ENCODE measurements at places on chromosomes 7 and 10.
A peak's percentile ranks its signal among the peaks of the same experiment; 100 is the strongest.

GRCh38 chr7:134459981-134460380 lies 1.1 kb upstream of the AKR1B1 start:
- no peak for DNase-seq

DNA sequence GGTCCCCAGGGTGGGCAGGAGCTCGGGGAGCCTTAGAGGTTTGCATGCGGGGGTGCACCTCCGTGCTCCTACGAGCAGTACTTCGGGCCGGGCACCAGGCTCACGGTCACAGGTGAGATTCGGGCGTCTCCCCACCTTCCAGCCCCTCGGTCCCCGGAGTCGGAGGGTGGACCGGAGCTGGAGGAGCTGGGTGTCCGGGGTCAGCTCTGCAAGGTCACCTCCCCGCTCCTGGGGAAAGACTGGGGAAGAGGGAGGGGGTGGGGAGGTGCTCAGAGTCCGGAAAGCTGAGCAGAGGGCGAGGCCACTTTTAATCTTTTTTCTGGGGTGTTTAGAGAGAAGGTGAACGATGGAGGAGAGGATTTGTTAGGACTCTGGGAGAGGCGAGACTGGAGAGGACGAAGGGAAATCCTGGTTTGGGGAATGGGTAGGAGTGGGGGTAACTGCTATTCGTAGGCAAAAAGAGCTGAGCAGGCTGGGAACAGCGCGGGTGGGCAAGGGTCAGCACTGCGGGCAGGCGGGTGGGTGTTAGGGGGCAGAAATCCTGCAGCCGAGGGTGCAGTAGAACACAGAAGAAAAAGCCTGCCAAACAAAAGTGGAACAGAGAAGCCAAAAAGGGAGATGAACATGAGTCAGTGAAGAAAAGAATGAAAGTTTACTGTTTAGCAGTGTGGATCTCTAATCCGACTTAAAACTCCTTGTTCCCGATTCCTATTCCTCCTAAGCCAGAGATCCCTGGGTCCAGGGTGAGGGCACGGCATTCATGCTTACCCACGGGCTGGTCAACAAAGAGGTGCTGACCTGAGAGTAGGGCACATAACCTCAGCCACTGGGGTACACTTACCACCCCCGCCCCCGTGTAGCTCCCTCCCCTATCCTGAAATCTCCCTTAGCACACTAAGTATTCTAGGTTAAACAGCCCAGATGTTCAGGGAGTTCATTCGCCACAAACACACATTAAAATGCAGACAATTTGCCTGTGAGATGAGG lies 26.9 kb downstream of the PRSS2 start:
- no peak for DNase-seq

DNA sequence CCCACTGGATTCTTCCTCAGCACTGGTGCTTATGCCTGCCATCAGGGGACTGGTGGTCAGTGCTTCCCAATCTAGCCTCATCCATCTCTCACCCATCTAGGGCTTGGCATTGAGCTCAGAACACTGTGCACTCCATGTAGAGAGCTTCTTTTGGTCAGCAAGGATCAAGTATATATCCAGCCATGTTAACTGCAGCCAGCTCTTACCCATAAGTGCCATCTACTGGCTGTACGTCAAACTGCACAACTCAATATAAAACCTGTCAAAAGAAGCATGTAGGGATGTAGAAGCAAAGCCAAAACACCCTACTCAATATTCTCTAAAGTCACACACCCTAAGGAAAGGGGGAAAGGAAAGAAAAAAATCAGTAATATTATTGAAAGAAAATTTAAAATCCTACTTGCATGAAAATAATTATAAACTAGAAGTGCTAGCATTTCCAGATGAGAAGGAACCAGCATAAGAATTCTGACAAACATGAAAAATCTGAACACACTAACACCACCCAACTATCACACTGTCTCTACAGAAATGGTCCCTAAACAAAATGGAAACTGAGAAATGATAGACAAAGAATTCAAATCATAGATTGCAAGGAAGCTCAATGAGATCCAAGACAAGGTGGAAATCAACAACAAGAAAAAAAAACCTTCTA lies 531.1 kb upstream of the STEAP1 start:
- DNase-seq: peak; percentile 12

DNA sequence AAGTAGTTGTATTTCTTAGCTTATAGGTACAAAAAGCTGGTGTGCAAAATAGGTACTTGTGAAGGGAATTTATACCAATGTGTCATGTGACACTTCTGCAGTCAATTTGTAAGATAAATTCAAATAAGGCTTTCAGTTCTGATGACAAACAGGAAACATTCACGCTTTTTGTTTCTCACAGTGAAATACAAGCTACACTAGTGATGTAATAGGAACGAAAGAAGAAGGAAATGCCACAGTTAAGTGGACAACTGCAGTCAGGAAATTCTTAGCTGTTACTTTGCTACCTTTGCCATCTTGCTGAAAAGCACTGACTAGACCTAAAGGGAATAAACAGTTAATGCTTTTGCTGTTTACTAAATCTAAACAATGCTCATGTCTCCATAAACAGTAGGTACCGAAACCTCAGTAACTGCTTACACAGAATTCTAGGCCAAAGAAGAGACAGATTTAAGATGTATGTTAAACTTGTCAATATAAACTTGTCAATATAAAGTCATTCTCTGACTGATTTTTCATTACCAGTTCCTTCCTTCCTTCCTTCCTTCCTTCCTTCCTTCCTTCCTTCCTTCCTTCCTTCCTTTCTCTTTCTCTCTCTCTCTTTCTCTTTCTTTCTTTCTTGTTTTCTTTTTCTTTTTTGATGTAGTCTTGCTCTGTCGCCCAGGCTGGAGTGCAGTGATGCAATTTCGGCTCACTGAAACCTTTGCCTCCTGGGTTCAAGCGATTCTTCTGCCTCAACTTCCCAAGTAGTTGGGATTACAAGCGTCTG lies 10.1 kb downstream of the OTUD1 start:
- peak; percentile 63 for DNase-seq

DNA sequence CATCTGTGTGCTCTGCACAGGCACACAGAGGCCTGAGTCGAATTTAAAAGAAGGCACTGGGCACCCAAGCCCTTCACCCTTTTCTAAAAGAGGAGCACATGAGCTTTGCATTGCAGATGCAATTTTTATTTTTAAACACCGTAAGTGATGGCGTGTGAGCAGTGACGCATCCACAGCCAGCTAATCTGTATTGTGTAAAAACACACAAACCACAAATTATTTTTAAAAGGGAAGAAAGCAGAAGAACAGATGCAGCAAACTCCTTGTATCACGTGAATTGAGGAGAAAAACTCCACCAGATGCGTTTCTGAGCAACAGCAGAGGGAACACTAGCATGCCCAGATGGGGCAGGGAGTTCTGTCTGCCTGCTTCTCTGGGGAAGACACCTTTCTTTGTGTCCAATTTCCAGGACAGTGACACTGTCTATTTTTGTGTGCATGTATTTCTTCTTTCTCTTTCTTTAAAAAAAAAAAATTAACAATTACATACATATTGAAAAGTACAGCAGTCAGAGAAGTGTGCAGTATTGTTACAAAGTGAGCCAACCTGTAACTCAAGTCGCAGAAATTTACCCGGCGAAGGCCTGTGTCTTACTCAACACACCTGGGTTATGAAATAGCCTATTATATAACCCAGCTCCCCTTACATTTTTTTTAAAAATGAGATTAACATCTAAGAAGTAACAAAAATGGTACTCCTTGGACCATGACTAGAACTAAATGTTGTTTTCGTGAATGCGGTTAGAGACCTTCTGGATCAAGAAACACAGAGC lies 39.2 kb downstream of the EEPD1 start:
- no peak for DNase-seq

GRCh38 chr10:44467900-44468299 lies 83.0 kb upstream of the CXCL12 start:
- no peak for DNase-seq

DNA sequence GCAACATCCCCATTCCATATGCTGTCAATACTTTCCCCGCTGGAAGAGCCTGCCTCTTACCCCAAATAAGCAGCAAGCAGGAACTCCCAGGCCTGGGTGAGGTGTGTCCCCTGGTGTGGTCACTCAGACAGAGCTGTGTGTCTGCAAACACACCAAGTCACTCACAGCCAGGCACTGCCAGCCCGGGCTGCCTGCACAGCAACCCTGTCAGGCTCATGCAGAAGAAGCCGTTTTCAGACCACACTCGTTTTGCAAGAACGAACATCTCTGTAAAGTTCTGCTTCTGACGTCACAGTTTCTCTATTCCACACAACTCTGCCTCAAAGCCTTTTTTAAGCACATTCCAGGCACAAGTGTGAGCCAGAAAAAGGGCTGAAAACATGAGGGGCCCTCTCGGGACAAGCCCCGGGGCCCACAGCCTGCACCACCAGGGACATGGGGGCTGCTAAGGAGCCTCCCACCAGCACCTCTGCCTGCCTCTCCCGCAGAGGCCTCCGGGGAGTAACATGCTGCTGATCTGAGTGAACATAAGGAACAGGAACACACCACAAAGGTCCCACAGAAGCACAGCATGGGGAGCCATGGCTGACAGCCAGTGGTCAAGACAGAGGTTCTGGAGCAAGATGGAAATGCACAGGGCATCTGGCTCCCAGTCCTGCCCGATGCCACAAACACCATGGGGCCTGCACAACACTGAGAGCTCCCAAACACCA lies 11.4 kb downstream of the PTPRN2 start:
- no peak for DNase-seq

DNA sequence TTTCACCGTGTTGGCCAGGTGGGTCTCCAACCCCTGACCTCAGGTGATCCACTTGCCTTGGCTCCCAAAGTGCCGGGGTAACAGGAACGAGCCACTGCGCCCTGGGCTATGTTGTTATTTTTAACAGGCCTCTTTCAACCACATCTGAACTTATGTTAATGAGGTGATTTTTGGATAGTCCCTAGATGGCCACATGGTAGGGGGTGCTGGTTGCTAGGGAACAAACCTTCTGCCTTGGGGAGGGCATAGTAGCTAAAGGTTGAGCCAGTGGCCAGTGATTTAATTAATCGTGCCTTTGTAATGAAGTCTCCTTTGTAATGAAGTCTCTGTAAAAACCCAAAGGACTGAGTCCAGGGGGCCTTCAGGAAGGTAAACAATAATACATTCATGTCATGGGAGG lies 9.1 kb downstream of the COMTD1 start:
- no peak for DNase-seq

GRCh38 chr10:98646998-98647917 lies 200.5 kb upstream of the HPS1 start:
- no peak for DNase-seq

- DNase-seq: no peak
Measured at GRCh38 chr10:109019001-109019424, 904.3 kb downstream of the XPNPEP1 start.

GRCh38 chr10:27383595-27384542 lies 120.2 kb upstream of the RAB18 start:
- DNase-seq: no peak

GRCh38 chr7:150380463-150380862 lies 1.3 kb downstream of the ZNF775 start:
- DNase-seq: no peak

DNA sequence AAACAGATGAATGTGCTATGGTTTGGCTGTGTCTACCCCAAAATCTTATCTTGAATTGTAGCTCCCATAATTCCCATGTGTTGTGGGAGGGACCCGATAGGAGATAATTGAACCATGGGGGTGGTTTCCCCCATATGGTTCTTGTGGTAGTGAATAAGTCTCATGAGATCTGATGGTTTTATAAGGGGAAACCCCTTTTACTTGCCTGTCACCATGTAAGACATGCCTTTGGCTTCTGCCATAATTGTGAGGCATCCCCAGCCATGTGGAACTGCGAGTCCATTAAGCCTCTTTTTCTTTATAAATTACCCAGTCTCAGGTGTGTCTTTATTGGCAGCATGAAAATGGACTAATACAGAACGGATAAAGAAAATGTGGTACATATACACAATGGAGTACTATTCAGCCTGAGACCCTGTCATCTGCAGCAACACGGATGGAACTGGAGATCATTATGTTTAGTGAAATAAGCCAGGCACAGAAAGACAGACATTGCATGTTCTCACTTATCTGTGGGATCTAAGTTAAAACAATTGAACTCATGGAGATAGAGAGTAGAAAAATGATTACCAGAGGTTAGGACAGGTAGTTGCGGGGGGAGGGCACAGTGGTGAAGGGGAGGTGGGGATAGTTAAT lies 587.6 kb upstream of the NRP1 start:
- no peak for DNase-seq

GRCh38 chr10:111872591-111872990 lies 311.0 kb downstream of the GPAM start:
- DNase-seq: no peak

DNA sequence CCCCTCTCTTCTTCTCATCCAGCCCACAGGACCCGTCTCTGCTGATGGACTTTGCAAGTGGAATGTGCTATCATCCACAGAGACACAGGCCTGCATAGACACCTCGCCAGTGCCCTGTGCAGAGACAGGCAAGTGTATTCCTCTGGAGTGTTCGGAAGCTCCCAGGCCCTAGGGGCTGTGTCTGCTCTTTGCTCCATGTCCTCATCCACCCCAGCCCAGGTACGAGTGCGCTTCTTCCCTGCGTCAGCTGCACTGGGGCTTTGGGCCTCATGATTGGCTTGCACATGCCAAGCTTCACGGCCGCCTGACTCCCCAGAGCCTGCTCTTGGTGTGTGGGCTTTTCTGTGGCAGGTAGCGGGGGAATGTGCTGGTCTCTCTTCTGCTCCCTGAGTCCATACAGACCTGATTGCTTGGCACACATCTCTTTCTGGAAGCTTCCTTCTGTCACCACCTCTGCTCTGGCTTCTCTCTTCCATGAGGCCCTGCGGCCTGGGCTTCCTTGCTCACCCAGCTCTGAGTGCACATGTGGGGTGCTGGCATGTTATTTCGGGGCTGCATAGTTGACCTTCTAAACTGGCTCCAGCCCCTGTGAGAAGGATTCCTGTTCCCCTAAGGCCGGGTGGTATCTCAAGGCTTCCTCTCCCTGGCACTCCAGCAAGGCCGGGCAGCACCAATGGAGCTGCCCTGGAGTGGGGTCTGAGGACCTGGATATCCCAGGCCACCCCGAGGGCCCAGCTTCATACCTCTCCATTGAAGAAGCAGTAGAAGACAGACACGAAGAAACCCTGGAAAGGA lies 27.8 kb downstream of the CRHR2 start:
- DNase-seq: no peak

DNA sequence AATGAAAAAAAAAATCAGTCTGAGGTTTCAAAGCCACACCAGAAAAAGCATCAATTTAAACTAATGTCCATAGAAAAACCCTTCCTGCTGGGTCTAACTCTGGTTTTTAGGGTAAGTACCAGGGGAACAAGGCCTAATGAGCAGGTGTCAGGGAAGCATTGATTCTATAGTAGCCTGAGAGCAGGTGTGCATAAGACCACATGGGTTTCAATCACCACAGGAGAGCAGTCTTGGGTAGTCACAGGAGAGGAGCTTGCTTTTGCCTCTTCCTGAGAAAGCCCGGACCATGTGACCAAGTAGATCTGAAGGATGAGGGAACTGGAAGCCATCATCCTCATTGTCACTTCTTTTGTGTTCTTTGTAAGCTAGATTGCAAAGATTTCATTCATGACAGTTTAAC lies 66.3 kb upstream of the AGK start:
- DNase-seq: no peak

GRCh38 chr7:31408140-31408729 lies 67.7 kb upstream of the NEUROD6 start:
- DNase-seq: no peak

DNA sequence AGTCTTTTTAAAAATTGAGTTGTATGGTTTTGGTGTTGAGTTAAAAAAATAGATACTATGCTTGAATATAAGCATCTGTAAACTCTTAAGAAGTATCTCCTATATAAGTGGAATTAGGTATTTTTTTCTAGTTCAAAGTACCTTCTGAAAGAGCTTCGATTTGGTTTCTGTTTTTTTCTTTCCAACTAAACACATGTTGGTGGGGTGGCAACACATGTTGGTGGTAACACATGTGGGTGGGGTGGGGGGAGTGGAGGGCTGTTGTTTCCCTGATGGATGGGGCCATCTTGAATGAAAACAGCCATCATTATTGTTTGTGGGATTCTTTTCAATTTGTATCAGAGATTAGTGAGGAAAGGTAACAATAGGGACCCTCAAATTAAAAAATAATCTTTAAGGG lies 178.9 kb downstream of the STK31 start:
- DNase-seq: no peak

Measured in dermis microvascular lymphatic vessel endothelial cell (primary cell).